ENCODE measurements at places on chromosomes 12 and 14.
A peak's percentile ranks its signal among the peaks of the same experiment; 100 is the strongest.

- no peak for DNase-seq
These were observed 1.6 kb downstream of the FICD start for GRCh38 chr12:108516511-108517275.

DNA sequence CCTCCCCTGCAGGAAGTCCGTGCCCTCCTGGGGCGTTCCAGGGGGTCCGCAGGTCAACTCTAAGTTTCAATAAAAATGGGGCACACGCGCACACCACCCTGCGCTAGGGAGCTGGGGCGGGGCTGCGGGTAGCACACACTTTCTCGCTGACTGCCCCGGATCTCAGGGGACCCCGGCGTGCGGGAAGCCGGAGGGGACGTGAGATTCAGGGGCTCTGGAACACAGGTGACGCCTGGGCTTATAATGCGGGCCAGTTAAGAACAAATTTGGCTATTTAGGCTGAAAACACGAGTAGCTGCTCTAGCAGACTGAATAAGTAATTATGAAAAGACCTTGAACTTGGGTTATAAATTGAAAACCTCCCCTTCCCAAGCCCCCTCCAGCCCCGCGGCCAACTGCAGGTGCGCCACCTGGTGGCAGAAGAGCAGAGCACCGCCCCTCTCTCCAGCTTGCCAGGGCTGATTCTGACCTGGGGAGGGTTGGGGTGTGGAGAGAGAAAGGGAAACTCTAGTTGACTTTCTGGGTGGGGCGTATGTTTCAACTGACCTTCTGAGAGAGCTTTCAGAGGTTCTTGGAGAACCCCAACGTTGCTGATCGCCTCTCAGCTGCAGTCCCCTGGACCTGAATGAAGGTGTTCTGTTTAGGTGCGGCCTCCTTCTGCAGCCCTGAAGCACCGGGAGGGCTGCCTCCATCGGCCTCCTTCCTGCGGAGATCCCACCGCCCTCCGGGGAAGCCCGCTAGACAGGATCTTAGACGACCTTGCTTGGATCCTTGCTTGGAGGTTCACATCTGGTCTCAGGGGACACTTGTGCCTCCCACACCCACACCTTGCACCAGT lies 118.4 kb upstream of the EVL start:
- DNase-seq, result peak; percentile 70

DNA sequence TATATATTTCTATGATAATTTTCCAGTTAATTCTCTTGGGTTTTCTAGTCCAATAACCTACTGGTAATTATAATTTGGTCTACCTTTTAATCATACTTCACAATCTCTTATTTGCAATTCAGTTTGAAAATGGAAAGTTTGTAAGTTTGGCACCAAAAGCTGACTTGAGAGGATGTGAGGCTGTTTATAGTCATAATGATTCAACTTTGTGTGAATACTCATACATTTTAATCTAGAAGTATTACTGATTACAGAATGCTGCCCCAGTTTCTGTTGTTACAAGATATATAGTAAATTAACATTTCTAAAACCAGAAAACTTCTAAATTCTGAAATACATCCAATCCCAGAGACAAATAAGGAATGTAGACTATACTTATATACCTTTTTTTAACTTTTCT lies 158.2 kb downstream of the SLC38A4 start:
- DNase-seq, result no peak

DNA sequence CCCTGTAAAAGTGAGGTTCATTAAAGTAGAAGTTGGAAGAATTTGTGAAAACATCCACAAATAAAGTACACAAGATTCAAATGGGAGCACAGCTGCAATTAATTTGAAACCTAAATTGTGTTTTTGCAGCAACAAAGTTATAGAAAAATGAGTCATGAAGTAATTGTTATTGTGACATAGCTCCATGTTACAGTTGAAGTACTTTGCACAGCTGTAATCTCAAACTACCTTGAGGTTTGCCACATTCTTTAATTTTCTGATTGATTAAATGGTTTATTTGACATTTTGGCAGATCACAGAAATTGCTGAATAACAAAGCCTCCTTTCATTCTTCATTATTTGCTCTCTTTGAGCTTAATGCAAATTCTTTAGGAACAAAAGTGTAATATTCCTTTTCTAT lies 111.3 kb downstream of the RMST start:
- DNase-seq, result no peak
